ENCODE measurements at places on chromosomes 11 and 22. TPM values are rescaled to one million over a fixed set of nuclear protein-coding genes. Genes with fewer than 3 reads are reported as not detected.
A peak's percentile ranks its signal among the peaks of the same experiment; 100 is the strongest.

DNA sequence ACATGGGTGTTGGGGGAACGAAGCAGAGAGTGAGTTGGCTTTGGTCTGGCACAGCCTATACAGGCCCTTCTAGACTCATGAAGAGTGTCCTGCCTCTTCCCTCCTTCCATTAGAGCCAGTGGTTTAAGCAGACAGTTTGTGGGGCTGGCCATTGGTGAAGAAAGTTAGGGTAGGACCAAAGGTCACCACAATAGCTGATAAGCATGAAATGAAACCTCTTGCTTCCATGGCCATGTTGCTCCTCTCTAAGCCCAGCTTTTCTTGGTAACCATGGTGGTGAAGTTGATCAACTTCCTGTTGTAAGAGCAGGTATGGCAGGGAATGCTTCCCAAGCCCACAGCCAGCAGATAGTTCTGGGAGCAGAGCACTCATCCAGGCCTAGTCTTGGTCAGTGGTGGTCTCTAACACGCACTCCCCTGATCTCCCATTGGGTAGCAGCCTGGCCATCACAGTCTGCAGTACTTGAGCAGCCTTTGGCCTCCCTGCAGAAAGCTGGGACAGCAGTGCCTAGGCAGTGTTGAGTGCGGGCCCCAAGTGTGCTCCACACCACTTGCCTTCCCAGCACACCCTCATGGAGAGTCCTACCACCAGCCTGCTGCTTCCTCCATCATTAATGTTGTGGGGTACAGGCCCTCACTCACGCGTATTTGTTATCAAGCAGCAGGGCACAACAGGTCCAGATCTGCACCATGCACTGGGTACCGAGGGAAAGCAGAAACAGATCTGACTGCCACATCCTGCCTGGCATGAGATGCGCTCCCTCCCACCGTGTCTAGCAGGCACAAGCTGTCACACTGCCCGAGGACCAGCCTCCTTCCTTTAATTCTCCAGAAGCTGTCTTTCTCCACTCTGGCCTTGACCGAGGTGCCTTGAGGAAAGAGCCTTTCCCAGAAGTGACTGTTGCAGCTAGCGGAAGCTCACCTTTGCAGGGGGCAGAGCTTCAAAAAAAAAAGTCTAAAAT lies 65.8 kb upstream of the SUSD2 start:
- H3K4me3 ChIP-seq = no peak overlapping the region
- no peaks in the 10 kb centered on the region for H3K27me3 ChIP-seq
- H3K4me1 ChIP-seq = no peaks in the 10 kb centered on the region
- DNase-seq = no peak

DNA sequence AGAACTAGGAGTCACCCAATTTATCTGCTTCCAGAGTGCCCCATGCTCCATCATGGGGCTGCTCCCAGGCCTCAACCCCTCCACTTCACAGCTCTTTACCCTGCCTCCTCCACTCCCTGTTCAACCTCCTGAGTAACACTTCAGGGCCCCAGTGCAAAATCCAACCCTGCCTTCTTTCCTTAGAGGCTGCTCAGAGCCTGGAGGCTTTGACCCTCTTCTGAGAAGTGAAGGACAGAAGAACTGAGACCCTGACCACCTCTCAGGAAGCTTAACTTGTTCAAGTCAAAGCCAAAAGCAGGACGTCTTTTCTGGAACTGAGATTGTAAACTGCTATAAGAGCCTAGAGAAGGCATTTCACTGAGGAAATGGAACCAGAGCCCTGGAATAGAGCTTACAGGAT lies 15.5 kb downstream of the EIF3F start:
- H3K4me3 ChIP-seq = no peak overlapping the region
- no peaks in the 10 kb centered on the region for H3K27me3 ChIP-seq
- no peaks in the 10 kb centered on the region for H3K4me1 ChIP-seq
- DNase-seq = no peak

DNA sequence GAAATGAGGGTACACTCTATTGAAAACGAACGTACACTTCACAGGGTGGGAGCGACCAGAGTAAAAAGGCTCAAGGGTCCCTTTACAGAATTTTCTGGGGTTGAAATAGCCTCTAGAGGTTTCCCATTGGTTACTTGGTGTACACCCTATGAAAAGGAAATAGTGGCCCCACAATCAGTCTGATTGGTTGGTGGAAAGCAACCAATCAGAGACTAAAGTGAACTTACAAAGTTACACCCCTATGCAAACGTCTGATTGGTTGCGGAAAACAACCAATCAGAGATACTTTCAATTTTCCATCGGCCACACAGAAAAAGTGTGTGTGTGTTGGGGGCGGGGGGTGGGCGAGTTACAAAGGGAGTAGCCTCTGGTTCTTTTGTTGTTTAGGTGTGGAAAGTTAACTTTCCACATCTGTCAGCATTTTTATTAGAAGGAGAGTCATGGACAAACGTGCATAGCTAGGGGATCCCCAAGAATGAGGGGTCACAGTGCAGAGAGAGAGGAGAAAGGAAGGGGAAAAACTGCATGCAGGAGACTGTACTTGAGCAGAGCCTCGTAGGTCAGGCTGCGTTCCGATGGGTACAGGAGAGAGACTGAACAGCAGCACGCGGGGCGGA lies 1152.1 kb downstream of the TBC1D22A start:
- H3K4me1 ChIP-seq = no peaks in the 10 kb centered on the region
- H3K4me3 ChIP-seq = no peak overlapping the region
- no peaks in the 10 kb centered on the region for H3K27me3 ChIP-seq
- no peaks in the 10 kb centered on the region for H3K36me3 ChIP-seq
- no peak overlapping the region for H3K27ac ChIP-seq

- no peaks in the 10 kb centered on the region for H3K27me3 ChIP-seq
- H3K4me3 ChIP-seq = peak overlapping the region; percentile 15
Observed at GRCh38 chr22:29625090-29625825, 21.8 kb downstream of the NF2 start.

- no peak overlapping the region for H3K4me3 ChIP-seq
- no peaks in the 10 kb centered on the region for H3K36me3 ChIP-seq
- no peaks in the 10 kb centered on the region for H3K4me1 ChIP-seq
- peaks cover 3% of the 10 kb centered on the region for H3K27me3 ChIP-seq
- DNase-seq = no peak
Observed at GRCh38 chr22:49129736-49130135, 697.9 kb downstream of the BRD1 start.

GRCh38 chr11:43567396-43567975 lies 113.1 kb upstream of the HSD17B12 start:
- H3K4me1 ChIP-seq = no peaks in the 10 kb centered on the region
- DNase-seq = no peak
- H3K4me3 ChIP-seq = no peak overlapping the region
- H3K27me3 ChIP-seq = peaks cover 10% of the 10 kb centered on the region
- H3K27ac ChIP-seq = no peak overlapping the region

CBLIF gene
- polyA plus RNA-seq = not detected

DNA sequence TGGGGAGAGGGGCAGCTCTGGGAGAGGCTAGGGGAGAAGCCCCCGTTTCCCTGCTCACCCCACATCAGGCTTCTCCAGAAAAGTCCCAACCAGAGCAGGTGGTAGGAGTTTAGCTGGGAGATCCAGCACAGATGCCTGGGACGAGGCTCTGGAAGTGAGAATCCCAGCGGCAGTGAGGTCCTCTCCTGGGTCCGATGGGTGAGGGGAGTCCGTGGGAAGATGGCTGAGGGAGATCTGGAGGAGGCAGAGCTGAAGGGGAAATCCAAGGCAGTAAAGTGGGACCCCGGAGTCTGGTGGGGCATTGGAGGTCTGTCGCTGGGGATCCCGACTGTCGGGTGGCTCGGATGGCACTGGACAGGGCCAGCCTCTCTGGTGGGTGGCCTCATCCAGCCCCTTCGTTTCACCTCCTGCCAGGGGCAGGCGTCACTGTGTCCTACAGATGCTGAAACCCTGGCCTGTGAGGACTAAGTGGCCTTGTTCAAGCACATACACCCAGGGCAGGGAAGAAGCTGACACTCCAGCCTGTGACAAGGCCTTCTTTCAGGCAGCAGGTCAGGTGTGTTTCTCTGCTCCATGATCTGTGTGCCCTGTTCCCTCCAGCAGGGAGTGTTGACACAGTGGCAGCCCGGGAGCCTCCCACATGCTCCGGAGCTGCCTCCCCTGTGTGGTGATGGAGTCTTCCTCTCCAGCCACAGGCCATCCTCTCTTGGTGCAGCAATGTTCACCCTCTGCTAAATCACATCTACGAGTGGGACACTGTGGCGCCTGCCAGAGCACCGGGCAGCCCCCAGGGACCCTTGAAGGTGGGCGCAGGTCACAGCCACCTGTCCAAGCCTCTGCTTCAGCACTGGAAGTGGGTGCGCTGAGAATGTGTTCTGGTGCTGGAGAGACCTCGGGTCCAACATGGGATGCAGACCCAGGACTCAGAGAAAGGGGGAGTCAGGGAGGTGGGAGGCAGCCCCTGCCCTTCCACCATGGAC lies 850.8 kb downstream of the BRD1 start:
- no peaks in the 10 kb centered on the region for H3K36me3 ChIP-seq
- no peak for DNase-seq
- no peak overlapping the region for H3K4me3 ChIP-seq
- no peaks in the 10 kb centered on the region for H3K4me1 ChIP-seq
- no peak overlapping the region for H3K27ac ChIP-seq

All from CD4-positive, CD25-positive, alpha-beta regulatory T cell (primary cell).